ENCODE measurements at places on chromosomes 11 and 22.

GRCh38 chr11:94681140-94681539, 87.0 kb upstream of the AMOTL1 start:
- no peak for DNase-seq

- DNase-seq: no peak
Measured at GRCh38 chr11:128052912-128053641, 534.3 kb downstream of the ETS1 start.

- no peak for DNase-seq
Measured at GRCh38 chr11:73070653-73071052, 71.5 kb downstream of the FCHSD2 start.

GRCh38 chr11:18191376-18191775, 18.7 kb downstream of the MRGPRX4 start:
- peak; percentile 49 for DNase-seq

GRCh38 chr11:3712274-3712673, 41.1 kb upstream of the CHRNA10 start:
- no peak for DNase-seq

DNA sequence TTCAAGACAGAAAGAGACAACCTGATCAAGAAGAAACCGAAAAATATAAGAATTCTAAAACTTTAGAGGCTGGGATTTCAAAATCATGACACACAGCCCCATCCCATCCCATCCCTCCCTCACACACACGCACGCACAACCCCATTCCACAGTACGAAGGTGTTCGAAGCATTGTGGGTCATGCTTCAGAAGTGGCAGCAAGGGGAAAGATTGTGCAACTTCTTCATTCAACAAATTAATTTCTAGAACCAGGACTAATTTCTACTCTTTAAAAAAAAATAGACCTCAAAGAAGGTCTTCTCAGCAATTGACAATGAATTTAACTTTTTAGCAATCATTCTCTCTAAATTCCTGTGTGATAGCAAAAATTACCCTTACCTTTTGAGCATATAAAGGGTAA, 867 bp downstream of the SPA17 start:
- DNase-seq: no peak
